ENCODE measurements at places on chromosomes 1 and 21.

GRCh38 chr1:221994939-221995338 is 253.1 kb upstream of the DUSP10 start:
- DNase-seq, result no peak

DNA sequence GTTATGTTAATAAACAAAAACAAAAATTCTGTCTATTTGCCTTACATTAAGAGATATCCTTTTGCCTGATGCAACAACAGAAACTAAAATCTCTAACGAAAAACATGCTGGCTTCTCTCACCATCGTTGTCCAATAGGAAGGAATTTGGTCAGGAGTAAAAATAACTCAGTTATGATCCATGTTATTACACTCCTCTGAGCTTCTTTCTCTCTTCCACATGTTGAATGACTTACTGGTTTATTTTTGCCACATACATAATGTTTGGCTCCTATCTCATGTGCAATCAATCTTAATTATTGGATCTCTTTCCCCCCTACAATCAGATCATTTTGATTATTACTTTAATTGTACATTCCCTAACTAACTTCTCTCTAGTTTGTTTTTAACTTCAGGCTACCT is 688.4 kb downstream of the USP25 start:
- no peak for DNase-seq

GRCh38 chr1:88612773-88613172 is 71.3 kb upstream of the PKN2 start:
- no peak for DNase-seq

GRCh38 chr1:160780398-160780755 is 15.6 kb upstream of the LY9 start:
- DNase-seq, result no peak

DNA sequence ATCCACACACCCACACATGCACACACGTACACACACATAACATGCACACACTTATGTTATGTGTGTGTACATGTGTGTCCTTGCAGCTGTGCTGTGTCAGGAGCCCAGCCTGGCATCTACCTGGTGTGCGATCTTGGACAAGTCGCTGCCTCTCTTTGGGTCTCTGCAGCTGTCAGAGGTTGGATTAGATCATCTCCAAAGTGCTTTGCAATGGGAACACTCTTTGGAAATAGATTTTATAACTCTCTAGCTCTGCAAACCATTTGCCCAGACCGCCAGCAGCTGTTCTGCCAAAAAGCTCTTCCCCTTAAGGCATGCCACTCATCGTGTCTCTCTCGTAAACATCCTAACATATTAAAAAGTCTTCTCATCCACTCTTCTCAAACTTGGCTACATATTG is 4.7 kb downstream of the PKP1 start:
- DNase-seq, result no peak

DNA sequence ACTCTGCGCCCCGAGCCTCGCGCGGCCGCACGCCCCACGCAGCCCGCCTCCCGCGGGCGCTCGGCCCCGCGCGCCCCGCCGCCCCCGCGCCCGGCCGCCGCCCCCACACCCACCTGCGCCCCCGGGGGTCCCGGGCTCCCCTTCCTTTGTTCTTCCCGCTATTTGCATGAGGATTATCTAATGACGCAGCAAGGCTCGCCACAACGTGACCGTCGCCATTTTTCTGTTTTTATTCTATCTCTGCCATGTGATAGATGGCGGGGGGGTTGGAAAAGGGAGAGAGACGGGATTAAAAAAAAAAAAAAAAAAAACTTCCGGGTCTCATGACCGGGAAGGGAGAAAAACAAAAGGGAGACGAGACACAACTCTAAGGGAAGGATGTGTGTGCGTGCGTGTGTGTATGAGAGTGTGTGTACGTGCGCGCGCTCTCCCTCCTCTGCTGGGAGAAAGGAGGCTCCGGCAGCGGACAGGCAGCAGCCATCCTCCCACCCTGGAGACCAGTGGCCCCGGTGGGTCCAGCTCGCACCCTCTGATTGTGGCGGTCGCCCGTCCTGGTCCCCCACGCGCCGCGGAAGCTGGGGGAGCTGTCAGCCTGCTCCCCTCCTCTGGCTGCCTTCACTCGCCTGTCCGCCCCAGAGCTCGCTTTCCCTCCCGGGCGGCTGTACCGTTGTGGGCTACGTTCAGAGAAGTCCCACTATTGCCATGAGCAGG is 80.4 kb upstream of the AK4 start:
- peak; percentile 83 for DNase-seq

DNA sequence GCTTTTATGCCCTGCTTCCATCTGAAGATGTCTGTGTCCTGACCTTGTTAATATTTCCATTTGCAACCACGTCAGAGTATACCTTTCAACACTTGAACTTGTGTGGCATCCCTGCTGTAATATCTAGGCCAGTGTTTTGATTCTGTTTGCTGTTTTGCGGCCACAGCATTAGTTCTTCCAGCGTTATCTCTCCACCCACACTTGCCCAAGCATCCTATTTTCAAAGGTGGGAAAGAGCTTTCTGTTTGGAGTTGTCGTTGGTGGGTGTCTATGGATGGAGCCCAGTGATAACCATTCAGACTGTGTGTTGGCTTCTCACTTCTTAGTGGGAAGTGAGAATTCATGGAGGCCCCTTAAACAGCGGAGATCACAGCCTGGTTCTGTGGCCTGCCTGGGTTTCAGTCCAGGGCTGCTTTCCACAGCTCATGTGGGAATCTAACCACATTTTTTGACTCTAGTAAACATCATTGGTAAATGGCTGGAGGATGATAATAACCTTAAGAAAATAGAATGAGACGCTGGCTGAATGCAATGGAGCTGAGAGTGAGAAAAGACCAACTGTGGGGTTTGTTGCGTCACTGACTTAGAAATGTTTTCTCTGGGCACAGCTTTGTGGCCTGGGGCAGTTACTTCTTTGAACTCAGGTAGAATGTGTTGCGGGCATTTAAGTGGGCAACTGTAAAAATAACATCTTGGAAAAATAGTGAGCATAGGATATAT is 7.6 kb downstream of the TENT5C start:
- no peak for DNase-seq

DNA sequence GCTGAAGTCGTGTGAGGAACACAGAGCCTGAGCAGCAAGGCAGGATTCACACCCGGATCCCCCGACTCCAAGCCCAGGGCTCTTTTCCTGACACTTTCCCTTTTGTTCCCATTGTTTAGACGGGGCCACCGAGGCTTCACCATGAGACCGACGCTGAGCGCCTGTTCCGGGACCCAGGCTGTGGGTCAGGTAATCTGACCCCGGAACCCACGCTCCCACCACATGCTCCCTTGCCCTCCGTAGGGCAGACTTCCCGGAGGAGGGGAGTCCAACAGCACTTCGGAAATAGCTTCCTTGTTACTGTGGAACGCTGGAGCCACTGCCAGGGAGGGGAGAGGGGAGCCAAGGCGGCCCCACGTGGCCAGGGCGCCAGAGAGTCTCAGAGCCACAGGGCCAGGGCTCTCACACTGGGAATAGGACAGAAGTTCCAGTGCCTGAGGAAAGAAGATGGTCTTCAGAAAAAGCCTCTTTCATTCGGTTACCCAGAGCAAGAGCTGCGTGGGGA is 18.4 kb downstream of the RUNX3 start:
- DNase-seq, result no peak

DNA sequence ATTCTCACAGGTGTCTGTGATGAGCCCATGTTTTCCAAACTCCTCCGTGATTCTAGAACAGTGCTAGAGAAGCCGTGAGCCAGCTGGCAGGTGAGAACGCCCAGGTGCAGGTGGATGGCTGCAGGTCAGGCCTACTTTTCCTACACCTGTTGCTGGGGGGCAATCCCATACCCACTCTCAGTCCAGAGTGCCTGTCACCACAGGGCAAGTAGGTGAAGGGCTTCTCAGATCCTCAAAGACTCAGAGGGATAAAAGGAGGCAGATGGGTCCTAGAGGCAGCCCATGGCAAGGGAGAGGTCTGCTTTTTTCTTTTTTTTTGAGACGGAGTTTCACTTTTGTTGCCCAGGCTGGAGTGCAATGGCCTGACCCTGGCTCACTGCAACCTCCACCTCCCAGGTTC is 50.7 kb upstream of the H6PD start:
- DNase-seq, result no peak

DNA sequence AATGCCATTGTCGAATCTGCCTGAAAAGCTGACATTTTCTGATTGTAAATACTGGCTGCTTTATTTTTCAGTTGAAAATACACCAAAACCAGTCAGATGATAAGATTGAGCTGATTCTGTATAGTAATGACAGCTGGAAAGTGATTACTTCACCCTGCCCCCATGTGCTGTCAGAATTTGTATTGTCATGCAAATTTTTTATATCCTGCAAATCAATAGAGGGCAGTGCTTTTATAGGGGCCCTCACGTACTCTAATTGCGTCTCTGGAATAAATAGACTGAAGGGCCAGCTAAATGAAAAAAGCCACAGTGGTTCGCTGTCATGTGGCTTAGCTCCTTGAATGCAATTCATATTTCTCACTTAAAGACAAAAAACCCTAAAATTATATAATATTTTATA is 208.6 kb downstream of the LHX8 start:
- DNase-seq, result peak; percentile 88

- no peak for DNase-seq
Observed at GRCh38 chr1:107643766-107644165, 321.2 kb downstream of the VAV3 start.

DNA sequence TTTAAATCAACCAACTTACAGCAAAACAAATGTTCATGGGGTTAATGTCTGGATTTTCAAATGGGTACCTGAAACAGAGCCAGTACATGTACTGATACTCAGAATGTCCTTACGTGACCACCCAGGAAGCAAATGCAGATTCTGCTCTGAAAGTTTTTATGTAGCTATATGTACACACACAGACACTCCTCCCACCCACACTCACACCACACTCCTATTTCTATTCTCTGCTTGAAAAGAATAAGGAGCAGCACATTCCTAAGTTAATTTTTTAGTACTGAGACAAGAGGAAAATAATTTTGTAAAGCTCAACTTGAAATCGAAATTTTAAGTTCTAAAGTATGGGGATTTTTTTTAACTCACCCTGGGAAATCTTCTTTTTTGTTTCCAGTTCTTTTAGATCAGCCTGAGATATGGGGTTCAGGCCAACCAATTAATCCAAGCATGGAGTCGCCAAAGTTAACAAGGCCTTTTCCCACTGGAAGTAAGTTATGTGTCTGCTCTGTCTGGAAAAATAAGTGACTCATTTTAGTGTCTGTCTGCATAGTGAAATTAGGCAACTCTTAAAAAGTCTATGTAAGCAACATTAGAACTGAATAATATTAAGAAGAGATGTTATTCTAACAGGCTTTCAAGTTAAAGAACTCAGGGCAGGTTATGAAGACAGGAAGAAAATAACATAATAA is 75.5 kb upstream of the DYNLT5 start:
- no peak for DNase-seq

GRCh38 chr1:246099570-246099969 is 407.5 kb downstream of the SMYD3 start:
- DNase-seq, result no peak

GRCh38 chr1:214418391-214418790 is 133.0 kb downstream of the PTPN14 start:
- DNase-seq, result no peak

DNA sequence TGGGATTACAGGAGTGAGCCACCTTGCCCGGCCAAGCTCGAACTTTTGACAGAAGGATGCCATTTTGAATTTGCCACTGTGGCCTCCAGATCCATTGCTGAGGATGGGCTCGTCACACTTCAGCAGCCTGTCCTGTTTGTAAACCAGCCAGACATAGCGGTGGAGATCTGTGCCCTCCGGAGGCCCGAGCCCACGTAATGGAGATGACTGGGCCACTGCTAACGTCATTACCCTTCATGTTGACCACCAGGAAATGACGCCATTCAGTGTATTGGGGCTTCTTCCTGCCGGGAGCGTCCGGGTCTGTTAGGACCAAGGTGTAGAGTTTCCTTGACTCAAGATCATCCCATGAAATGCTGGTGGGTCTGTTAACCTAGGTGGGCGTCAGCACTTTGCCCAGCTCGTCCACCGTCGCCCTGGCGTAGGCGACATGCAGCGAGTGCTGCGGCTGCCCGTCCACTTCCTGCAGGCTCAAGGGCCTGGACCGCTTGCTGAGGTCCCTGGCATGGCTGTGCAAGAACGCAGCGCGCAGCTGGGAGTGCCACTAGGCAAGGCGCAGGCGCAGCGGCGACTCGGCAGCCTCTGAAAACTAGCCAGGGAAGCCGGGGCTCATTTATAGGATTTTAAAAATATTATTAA is 40.8 kb downstream of the PTPRC start:
- no peak for DNase-seq

DNA sequence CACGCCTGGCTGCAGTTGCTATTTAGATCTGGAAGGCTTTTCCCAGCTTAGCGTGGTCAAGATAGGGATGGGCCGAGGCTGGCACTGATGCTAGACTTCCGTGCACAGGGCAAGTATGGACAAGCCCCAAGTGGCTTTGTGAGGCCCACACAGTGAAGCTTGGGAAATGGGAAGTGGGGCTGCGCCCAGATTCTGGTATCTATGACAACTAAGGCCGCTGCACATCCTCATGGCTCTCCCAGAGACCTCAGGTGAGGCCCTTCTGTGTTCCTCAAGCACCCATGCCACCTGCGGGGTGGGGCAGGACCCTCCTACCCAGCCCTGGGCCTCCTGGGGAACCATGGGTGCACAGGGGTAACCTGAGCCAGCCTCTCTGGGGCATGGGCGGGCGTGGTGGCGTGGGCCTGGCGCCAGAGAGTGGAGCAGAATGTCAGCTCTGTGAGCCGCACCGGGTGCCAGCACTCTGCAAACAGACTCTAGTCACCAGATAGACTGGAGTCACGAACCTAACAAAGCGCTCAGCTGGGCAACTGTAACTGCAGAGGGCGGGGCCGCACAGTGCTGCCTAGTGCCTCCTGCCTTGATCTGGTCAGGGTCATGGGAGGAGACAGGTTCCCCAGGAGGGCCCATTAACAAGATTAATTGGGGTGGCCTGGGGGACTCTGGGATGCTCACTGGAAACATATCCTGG is 46.4 kb downstream of the ELF3 start:
- DNase-seq, result peak; percentile 98

DNA sequence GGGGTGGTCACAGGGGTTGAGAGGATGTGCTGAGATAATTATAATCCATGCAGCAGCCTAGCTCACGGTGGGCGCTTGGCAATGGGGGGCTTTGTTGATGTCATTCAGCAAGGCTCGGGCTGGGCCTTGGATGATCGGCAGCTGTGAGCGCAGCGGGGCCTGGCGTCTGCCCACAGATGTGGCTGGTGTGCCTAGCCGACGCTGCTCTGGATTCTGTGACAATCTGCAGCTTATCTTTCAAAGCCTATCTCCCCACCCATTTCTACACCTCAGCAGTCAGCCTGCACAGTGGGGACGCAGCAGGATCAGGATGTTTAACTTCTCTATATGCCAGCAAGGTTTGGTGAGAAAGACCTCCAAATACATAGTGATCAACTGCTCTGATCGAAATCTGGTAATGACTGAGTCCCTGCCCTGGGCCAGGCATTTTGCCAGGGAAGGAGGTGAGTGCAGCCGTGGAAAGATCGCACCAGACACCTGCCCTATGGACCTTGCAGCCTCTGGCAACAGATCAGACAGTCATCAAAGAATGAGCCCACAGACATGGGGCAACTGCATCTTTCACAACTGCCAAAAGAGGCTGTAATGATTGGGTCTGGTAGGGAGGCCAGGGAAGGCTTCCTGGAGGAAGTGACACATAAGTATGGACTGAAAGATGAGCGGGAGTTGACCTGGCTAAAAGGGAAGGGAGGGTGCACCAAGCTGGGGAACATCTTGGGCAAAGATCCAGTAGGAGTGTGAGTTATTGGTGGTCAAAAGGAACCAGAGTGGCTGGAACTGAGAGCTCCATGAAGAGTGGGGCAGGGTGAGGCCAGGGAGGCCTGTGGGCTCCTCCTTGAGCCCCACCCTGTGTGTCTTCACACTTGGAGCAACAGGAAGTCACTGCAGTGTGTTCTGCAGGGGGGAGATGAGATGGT is 35.3 kb downstream of the EPHB2 start:
- DNase-seq, result no peak

All from NCI-H146 (cell line).